ENCODE measurements at places on chromosomes 13 and 19.

DNA sequence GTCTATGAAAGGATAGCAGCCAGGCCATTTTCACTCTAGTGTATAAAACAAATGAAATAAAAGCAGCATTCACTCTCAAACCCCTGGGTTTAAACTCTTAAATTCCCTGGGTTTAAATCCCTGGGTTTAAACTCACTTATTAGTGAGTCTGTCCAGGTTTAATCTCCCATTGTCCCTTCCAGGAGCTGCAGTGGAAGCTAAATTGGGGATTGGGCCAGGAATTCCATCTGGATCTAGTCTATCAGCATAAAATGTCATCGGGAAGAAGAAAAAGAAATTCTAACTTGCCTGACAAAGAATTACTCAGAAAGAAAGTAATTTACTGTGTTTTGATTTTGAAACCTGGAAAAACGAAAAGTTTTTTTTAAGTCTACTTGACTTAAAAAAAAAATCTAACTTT, 54.8 kb downstream of the FRY start:
- DNase-seq, result no peak

DNA sequence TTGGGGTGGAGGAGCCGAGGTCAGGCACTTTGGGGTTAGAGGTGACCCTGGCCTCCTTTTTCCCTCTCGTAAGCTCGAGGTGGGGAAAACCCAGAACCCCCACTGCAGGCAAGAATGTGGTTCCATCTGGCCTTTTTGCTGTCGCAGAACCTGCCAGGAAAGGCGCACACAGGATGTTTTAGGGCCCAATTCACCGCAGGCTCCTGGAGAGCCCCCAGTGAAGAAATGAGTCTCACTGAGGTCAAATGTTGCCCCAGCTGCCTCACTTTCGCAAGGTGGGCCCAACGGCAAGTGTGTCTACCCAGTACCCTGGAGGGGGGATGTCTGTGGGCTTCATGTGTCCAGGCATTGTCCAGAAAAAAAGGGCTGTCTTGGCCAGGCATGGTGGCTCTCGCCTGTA, 61.8 kb downstream of the PEX11G start:
- peak; percentile 62 for DNase-seq

DNA sequence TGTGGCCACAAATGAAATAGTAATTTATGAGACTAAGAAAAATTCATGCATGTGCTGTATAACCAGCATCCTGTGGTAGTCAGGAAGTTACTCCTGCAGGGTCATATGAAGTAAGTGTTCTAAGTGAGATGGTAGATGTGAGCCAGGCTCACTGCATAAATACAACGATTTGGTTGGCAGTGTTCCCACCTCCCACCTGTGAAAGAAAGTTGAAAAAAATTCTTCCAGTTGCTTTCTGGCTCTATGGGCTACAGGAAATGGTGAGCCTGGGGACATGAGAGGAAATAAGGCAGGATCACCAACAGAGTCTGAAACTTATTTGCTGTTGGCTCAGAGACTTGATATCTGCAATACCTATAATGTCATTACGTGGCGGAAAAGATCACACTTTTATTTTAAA, 301.7 kb upstream of the SPRY2 start:
- DNase-seq, result no peak

- DNase-seq, result no peak
These were observed 89.6 kb upstream of the TNFSF11 start for GRCh38 chr13:42484386-42484785.

DNA sequence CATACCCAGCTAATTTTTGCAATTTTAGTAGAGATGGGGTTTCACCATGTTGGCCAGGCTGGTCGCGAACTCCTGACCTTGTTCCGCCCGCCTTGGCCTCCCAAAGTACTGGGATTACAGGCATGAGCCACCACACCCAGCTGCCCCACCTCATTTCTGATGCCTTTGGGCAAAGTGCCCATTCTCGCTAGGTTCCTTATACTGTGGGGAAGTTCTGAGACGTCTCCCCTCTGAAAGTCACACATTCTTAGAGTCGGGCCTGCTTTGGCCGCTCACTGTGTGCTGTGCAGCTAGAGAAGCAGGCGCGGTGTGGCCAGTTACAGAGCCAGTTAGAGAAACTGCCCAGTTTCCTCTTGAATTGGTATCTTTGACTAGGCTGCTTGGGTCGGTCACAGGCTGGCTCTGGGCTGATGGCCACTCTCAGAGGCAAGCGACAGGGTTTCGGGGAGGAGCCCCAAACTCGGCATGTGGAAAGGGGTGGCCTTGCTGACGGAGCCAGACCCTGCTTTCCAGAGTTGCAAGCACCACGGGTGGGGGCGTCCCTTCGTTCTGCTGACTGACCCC, 18.0 kb downstream of the PRAM1 start:
- DNase-seq, result no peak

DNA sequence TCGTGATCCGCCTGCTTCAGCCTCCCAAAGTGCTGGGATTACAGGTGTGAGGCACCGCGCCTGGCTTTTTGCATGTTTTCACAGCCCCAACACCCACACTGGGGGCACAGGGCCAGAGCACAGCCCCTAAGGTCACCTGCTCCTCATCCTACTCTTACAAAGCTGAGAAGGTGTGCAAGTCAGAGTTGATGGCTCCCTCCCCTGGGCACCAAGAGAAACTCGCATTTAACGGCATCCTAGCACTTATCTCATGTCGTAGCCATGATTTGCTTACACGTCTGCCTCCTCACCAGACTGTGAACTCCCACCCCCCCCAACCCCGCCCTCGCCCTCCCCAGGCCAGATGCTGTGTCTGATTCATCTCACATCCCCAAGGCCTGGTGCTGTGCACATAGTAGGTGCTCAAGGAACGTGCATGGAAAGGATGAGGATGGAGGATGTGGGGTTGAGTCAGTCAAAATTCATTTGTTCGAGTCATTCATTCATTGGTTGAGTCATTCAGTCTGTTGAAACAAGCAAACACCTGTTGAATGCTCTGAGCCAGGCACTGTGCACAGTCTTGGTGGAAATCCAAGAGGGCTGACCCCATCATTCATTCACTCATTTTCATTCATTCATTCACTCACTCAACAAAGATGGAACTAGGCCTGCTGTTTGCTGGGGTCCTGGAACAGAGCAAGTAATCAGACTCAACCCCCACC, 11.3 kb downstream of the SHANK1 start:
- DNase-seq, result no peak

DNA sequence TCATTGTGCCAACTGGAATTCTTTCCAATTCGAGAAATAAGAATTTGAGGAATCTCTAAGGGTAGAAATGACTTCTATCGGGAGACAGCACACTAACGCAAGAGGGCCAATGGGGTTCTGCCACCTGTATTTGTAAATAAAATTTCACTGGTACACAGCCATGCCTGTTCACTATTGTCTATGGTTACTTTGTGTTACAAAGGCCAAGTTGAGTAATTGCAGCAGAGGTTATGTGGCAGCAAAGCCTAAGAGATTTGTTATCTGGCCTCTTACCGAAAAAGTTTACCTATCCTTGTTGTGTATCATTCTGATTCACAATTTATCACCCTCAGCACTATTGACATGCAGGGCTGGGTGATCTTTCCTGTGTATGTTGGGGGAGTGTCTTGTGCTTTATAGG, 278.0 kb downstream of the KLF5 start:
- no peak for DNase-seq

- DNase-seq, result no peak
These were observed 159.5 kb downstream of the KDM4B start for GRCh38 chr19:5128251-5128935.

- DNase-seq, result no peak
These were observed 108.2 kb downstream of the KCNRG start for GRCh38 chr13:50123515-50123861.

GRCh38 chr19:57288373-57288772, 8.1 kb downstream of the ZNF460 start:
- DNase-seq, result no peak

- no peak for DNase-seq
These were observed 8.5 kb upstream of the UBE2L5 start for GRCh38 chr13:30413842-30414241.

- DNase-seq, result no peak
These were observed 3.1 kb downstream of the RAB4B start for GRCh38 chr19:40781140-40781539.

- DNase-seq, result no peak
These were observed 2.0 kb downstream of the UHRF1 start for GRCh38 chr19:4911314-4911713.

DNA sequence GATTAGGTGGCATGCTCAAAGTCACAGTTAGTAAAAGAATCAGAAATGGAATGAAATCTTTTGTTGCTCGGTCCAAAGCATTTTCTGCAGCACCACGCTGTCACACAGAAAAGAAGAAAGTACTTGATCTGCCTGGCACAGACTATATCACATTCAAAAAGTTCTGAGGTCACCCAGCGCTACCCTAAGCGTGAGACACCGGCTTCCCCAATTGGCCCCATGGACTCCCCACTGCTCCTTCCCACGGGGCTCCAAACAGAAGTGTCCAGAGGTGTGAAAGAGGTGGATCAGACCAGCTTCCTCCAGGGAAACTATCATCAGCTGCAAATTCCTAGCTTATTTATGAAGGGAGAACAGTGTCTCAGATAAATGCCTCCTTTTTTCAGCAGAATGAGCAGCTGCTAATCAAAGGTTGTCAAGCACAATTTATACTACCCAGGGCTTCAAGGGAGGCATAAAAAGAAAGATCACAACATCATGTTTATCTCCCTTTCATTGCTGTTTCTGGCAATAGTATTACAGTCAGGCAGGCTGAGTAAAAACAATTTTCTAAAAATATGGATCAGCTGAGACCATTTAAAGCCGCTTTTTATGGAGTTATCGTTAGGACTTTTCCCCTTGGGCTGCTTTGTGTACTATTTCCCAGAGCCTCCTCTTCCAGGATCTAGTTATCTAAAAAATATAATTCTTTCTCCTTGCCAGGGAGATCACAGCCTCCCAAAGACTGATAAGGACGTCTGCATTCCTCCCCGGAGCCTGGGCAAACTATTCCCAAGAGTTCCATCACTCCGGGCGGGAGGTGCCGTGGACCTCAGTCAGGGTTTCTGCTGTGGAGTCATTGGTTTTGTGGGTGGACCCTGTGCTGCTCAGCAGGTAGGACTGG, 208.0 kb downstream of the LHFPL6 start:
- no peak for DNase-seq

DNA sequence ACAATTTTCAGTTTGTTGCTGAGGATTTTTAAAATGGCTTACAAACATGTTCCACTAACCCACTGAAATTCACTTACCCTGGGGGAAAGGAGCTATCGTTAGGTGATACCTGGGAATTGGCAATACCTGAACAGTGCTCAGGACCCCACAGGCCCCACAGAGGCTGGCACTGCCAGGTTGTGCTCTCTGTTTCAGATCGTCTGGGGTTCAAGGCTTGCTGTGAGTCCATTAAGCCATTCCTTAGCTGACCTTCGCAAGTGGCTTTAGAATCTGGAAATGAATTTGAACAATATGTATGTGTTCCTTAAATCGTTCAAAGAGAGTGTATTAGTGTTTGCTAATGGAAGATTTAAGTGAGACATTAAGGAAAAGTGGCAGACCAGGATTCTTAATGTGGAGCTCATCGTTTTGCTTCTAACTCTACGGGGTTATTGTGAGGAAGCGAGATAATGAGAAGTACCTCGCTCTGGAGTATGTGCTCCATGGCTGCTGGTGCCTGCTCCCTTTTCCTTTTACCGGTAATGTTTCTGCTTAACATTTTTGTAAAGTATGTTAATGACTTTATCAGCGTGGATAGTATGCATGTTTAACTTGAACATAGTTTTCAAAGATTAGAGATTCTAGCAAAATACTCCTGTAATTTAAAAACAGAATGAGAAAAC, 13.6 kb downstream of the KLF5 start:
- DNase-seq, result no peak

DNA sequence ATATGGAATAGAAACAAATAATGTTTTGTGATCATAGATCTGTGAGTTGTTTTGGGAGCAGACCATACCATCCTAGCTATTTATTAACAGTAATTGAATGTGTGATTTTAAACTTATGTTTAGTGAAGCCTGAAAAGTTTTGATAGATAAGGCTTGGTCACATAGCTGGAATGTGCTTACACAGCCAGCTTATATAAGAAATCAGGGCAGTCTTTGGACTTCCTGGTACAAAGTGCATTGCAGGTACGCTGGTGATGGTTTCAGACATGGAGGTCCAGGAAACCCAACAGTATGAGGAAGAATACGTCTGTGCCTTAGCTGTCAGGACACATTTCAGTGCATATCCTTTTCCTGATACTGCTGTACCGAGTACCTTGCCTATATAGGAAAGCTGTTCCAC, 2316.2 kb upstream of the PCDH20 start:
- no peak for DNase-seq

DNA sequence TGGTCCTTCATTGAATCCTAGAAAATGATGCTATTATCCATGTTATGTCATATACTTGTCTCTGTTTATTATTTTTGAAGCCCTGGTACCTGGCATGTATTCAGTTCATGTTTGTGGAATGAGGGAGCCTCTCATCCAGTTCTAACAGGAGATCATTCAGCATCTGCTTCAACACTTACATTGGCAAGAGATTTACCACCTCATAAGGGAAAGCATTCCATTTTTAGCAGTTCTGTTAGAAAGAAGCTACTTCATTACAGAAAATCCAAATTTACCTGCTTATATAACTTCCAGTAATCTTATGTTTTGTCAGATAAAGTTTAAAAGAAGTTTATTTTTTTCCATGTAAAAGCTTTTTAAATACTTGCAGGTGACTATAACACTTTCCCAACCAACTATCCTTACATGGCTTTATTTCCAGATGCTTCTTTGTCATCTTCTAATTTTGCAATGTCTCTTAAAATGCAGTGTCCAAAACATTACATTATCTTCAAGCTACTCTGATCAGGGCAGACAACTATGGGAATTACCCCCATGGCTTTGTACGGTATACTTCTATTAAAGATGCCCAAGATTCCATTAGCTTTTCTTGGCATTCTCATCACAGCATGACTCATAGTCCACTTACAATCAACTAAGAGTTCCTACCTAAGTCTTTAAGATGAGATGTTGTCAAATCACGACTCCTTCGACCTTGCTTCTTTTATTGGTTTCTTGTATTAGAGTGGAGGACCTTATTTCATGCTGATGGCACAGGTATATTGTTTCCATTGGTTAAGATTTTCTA, 262.1 kb downstream of the PCDH9 start:
- no peak for DNase-seq

DNA sequence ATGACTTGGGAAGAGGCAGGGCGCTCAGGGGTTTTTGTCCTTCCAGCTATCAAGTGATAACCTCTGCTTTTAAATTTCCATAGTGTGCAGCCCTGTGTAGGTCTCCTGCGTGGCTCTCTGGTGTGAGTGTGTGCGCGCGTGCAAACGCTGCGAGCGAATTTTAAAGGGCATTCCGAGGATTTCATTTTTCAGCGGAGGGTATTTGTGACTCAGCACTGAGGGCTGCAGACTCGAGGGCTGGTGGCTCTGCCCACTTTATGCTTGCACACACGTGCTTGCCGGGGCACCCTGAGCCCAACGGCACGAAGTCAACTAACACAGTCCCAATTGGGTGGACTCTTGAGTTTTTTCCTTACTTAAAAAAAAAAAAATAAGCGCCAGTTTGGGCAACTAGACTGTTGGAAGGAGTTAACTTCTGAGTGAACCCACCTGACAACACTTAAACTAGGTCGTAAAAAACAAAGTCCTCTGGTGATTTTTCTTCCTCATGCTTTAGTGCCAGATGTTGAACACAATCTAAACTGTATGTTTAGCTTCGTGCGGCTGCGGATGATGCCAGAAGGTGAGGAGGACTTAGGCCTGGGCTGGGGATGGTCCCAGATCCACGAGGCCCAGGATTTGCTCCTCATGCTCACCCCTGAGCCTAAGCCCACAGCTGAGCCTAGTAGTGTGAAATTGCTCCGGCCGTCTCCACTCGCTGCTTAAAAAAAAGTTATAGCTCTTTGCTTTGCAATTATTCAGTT, 2.1 kb downstream of the FGF9 start:
- DNase-seq, result no peak

GRCh38 chr13:61423915-61424314, 8.3 kb upstream of the PCDH20 start:
- DNase-seq, result no peak

GRCh38 chr19:21680026-21680425, 87.4 kb downstream of the ZNF100 start:
- DNase-seq, result no peak

Measured in activated CD4-positive, alpha-beta T cell treated with anti-CD3 and anti-CD28 coated beads, Interleukin-2, Interleukin-4, amounts not matched to agents 100 ng/mL and 50 ng/mL, durations not matched to agents 16 hours and 8 hours (primary cell).